ENCODE measurements at places on chromosomes 12 and 14.

- no peak for DNase-seq
Measured at GRCh38 chr14:100434911-100435438, 111.8 kb downstream of the SLC25A47 start.

GRCh38 chr12:3988519-3989217, 115.5 kb upstream of the PARP11 start:
- no peak for DNase-seq

DNA sequence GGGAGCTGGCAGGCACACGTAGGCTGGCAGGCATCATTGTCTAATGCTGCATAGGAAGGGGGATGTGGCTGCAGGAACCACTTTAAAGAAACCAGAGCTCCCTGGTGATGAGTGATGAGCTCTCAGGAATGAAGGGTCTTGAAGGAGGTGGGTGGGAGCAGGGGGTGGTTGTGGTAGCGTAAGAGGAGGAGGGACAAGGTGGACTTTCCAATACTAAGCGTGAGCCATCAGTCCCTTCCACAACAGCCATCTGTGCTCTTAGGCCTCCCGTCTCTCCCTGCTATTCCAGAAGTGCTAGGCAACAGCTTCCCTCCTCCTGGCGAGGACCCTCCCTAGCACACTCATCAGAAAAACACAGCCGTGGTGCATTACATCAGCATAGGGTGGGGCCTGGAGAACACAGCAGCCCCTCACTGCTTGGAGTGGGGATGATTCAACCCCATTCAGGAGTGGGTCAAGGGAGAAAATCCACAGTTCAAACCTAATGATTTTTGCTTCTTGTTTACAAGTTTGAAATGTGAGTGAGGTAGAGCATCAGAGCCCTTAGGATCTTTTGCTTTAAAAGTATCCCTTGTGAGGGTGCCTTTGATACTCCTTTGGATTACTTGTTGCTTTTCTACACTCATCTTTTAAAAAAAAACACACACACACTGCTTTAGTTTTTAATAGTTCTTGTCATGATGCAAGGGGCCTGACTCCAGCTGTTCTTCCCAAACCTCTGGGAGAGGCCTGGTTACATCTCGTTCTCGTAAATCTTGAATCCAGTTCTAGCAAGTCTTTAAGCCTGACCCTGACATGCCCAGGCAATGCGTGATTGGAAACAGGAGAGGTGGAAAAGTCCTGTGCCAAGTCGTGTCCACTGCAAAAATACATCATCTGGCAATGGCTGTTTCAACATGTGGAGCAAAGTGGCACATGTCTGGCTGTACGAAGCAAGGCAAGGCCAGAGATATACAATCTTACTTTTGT, 356.4 kb upstream of the DDHD1 start:
- DNase-seq, result no peak

DNA sequence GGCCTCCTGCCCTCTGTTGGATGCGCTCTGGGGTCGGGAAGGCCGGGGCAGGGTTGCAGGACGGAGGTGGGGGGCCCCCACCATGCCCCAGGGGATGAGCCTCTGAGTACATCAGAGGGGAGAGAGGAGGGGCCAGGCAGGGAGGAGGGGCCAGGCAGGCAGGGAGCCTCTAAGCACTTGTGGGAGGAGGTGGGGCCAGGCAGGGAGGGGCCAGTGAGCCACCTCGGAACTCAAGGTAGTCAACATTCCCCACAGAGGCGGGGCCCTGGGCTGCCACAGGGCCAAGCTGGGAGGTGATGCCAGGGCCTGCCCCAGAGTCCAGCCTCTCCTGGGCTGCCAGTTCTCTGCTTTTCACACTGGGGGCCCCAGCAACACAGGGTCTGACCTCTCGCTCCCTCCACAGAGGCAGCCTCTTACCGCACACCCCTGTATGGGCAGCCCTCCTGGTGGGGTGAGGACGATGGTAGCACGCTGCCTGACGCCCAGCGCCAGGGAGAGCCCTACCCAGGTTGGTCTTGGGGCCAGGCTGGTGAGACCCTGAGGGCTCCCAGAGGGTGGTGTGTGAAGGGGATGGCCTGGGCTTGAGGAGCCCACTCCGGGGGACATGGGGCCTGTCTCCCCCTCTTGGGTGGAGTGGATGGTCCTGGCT, 17.4 kb downstream of the CEP170B start:
- no peak for DNase-seq

Data from hepatic stellate cell (primary cell).